ENCODE measurements at places on chromosomes 5 and 9.

DNA sequence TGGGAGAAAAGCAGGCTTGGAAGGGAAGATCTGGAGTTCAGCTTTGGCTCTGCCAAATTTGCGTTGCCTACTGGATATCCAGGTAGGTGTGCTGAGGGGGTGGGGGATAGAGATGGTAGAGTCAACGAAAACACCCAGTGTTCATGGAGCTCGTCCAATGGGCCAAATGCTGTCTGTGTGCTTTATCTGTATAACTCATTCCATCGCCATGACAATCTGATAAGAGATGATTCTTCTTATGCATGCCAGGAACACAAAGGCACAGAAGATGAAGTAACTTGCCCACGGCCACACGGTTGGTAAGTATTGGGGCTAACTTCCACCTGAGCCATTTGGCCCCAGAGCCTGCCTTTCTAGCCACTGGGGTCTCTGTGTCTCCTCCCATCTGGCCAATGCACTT is 53.2 kb downstream of the BOD1 start:
- no peak for DNase-seq

- no peak for DNase-seq
Measured at GRCh38 chr5:137145721-137146120, 353.4 kb downstream of the SPOCK1 start.

GRCh38 chr9:73280113-73280512 is 128.4 kb downstream of the ANXA1 start:
- no peak for DNase-seq

GRCh38 chr9:124035001-124035650 is 23.6 kb downstream of the LHX2 start:
- no peak for DNase-seq

GRCh38 chr9:4959031-4959430 is 26.0 kb upstream of the JAK2 start:
- DNase-seq, result no peak

Measured in stimulated activated CD4-positive, alpha-beta T cell treated with anti-CD3 and anti-CD28 coated beads, Interleukin-4, amount 100 ng/mL, for 4 hours (primary cell).